GF-D8 (cell line): ENCODE measurements at places on chromosomes 6 and 20.

- no peak for DNase-seq
Measured at GRCh38 chr6:165441181-165441580, 131.8 kb upstream of the C6orf118 start.

GRCh38 chr20:38874460-38875174 lies 51.6 kb upstream of the FAM83D start:
- no peak for DNase-seq

DNA sequence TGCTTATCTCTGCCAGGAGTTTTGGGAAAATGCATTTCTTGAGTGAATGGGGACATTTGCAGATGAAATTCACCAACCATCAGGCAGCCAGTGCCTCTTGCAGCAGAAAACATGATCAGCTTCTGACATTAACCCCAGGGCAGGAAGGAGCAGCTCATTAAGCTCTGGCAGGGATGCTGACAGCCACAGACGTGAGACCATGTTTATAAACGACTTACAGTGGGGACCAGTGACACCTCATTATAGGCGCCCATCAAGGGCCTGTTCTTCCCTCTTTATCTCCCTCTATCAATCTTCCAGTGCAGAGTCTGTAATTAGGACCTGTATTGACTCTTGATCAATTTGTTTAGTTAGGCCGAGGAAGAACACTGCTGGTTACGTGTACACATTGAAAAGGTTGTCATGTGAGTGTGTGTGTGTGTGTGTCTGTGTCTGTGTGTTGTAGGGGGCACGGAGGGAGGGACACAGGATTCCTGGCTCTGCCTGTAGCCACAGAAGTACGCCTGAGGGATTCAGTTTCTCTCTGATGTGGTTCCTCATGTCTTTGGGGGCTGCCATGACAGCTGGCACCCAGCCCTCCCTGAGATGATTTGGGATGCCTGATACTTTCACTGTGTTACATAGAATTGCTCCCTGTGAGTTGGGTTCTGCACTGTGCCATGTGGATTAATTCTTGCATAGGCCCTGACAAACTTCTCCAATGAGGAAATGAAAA lies 428.4 kb upstream of the CHD6 start:
- no peak for DNase-seq

- DNase-seq, result no peak
Measured at GRCh38 chr6:70520575-70520974, 46.2 kb upstream of the SDHAF4 start.

- DNase-seq, result no peak
Measured at GRCh38 chr6:21111093-21111725, 482.3 kb upstream of the SOX4 start.

GRCh38 chr6:10250655-10251220 lies 164.1 kb downstream of the TFAP2A start:
- no peak for DNase-seq

DNA sequence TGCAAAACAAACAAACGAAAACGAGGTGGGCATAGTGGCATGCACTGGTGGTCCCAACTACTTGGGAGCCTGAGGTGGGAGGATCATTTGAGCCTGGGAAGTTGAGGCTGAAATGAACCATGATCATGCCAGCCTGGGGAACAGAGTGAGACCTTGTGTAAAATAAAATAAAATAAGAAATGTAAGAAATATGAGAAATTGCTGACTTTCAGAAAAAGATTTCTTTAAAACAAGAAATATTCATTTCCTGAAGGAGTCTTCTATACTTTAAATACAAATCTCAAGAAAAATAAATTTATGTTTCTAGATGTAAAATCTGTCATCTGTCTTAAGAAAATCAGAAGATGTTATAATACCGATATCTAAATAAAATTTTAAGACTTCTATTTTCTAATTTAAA lies 96.7 kb upstream of the ENPP5 start:
- DNase-seq, result no peak

DNA sequence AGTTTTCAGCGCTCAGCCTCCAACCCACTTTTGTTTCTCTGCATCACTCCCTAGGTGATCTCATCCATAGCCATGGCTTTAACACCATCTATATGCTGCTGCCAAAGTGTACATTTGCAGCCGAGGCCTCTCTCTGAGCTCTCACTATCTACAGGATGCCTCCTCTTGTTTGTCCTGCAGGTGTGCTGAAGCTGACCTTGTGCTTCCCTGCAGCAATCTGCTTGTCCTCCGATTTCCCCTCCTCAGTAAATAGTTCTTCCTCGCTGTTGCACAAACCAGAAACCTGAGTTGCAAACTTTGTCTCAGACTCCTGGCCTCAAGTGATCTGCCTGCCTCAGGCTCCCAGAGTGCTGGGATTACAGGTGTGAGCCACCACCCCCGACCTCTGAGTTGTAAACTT lies 3.7 kb upstream of the TXNDC5 start:
- no peak for DNase-seq

DNA sequence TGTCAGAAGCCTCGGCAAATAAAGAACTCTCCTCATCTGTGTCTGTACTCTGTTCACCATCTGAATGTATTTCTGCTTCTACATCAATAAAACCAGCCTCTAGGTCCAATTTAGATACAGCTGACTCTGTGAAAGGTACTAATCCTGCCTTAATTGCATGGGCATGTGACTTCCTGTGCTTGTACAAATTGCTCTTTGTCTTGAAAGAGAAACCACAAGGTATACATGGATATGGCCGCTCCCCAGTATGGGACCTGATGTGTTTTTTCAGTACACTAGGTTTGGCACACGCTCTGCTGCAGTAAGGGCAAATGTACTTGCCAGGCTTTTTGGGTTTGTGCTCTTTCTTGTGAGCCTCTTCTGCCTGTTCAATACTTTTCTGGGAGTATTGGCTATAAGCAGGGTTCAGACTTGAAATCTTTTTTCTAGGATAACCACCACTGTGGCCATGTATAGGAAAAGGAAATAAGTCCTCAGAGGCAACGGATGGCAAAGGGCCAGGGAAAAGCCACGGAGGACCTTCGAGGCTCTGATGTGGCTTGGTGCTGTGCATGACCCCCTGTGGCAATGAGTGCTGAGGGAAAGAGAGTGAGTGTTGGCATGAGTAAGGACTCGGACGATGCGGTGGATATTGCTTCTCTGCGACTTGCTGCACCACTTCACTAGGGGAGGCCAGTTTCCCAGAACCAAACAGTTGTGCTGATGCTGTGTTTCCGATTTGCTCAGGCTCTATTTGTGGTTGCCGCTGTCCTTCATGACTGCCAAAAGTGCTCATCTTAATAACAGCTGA lies 170.9 kb downstream of the HIVEP2 start:
- no peak for DNase-seq

- DNase-seq, result no peak
Measured at GRCh38 chr6:28436404-28436803, 6.9 kb downstream of the ZSCAN23 start.

DNA sequence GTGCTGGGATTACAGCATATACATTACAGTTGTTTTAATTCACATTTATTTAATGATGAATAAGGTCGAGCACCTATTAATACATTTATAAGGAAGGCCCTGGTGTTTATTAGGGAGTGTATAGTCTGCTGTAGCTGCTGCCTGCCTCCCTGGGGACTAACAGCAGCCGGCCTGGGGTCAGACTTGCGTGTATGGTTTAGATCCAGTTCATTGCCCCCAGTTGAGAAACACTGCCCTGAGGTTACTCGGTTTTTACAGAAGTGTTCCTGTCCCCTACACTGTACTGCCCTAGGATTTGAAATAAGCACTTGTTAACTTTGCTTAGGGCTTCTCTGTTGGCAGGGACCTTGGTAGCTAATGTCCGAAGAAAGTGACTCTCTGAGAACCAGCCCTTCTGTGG lies 4.0 kb downstream of the TTPAL start:
- DNase-seq, result peak; percentile 78

- DNase-seq, result no peak
Measured at GRCh38 chr20:36878941-36879340, 3.0 kb downstream of the TLDC2 start.

DNA sequence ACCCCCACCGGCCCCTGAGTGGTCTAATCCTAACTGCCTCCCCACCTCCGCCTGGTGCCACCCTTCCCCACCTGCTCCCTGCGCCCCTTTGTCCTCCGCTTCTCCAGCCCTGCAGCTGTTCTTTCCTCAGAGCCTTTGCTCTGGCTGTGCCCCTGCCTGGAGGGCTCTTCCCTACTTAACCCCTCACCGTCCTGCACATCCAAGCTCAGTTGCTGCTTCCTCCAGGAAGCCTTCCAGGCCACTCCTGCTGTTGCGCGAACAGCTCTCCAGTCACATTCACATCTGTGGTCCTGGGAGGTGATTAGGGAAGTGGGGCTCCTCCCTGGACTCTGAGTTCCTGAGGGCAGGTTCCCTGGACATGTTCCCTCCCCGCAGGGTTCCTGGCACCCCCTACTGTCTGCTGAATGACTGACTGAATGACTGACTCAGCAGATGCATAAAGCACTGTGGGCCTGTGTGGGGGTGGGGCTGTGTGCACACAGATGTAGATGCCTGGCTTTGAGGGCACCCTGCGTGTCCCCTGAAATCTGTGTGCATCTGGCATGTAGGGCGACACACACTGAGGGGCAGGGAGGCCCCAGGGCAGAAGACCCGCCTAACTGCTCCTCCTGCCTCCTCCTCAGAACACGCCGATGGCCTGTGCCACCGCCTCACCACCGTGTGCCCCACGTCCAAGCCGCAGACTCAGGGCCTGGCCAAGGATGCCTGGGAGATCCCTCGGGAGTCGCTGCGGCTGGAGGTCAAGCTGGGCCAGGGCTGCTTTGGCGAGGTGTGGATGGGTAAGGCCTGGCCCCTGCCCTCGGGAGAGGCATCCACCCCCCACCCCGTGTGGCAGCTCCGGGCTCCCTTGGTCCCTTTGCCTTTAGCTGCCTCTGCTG lies 51.4 kb downstream of the SRC start:
- DNase-seq, result no peak

GRCh38 chr6:139284789-139285188 lies 7.0 kb downstream of the TXLNB start:
- DNase-seq, result no peak

GRCh38 chr20:19511931-19512330 lies 246.1 kb upstream of the RIN2 start:
- no peak for DNase-seq

DNA sequence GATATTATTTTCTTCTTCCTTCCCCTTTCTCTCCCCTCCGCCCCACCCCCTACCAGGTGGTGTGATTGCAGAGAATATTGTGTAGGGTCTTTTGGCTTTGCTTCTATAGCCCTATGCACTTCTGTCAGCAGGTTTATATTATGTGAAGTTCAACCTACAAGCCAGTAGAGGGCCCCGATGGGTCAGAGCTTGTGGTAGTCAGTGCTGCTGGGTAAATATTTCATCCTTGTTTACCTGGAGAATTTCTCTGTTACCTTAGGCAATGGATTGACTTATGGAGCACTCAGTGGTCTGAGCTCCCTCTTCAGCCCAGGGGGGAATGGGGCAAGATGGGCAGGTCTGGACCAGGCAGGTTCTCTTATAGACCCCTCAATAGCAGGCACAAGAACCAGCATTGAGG lies 720.9 kb downstream of the GRIK2 start:
- DNase-seq, result no peak

GRCh38 chr6:124073820-124074587 lies 270.3 kb downstream of the NKAIN2 start:
- no peak for DNase-seq

GRCh38 chr20:43028470-43028869 lies 161.2 kb downstream of the PTPRT start:
- no peak for DNase-seq
